Mammary epithelial cell (primary cell): ENCODE measurements at places on chromosomes 5 and 9. TPM values are rescaled to one million over a fixed set of nuclear protein-coding genes. Genes with fewer than 3 reads are reported as not detected.

DNA sequence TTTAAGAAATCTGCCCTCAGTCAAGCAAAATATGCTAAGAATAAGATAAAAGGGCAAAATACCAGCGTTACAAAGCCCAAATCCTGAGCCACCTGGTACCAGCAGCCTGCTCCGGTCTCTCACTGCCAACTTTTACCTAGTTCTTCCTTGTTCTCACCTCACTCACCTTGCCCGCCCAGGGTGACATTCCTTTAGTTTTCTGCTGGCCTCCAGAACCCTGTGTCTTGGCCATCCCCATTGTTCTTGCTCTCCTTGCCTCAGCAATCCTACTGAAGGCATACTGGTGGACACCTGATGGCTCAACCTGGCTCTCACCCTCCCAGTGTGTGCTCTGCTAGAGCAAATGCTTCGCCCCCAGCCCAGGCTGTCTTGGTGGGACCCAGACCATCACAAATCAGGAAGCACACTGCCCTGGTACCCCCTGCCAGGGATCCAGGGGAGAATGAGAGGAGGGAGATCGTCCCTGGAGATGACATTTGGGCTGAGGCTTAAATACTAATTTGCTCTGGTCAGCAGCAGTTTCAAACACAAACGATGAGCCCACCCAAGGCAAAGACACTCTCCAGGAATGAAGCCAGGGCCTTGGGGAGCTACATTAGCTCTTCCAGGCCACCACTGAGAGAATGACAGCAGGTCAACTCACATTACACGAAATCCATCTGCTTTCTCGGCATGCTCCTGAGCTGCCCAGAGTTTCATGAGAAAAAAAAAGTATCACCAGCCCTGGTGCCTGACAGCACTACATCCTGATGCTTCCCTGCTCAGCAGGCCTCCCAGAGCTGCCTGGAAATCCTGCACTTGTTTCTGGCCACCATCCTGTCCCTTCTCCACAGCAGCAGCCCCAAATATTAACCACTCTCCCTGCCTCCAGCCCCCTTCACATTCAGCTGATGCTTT is 12.2 kb upstream of the SEPTIN8 start:
- DNase-seq: no peak

- peak; percentile 14 for DNase-seq
These were observed 55.2 kb upstream of the SHISAL2B start for GRCh38 chr5:64634997-64635686.

Gene ATP6V1G1
- total RNA-seq: 130 TPM

- peak; percentile 43 for DNase-seq
These were observed 49.6 kb upstream of the PSD2 start for GRCh38 chr5:139745800-139746690.

Gene ORM2
- not detected in 2 replicates for total RNA-seq

DNA sequence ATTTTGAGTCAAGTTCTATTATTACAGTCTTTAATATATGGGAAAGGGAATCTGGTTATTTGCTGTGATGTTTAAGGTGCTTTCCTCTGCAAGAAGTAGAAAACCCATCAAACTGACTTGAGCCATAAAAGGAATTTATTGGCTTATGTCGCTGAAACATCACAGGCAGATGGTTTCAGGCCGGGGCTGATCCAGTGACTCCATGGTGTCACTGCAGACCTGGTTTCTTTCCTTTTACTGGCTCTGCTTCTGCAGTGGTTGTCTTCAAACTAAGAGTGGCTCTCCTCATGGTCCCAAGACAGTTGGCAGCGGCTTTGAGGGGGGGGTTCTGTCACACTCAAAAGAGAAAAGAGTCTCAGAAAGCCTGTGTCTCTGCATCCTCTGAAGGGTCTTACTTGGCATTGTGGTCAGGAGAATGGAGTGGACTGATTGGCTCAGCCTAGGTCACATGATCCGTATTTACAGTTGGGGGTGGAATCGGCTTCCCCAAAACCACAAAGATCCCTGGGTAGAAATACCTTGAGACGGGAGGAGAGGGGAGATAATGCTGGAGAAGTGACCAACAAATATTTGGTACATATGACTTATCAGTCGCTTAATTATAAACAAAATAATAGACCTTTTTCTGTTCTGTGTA is 106.3 kb downstream of the DAPK1 start:
- DNase-seq: no peak

Gene SKP1
- total RNA-seq: 222 and 231 TPM in 2 replicates

Gene CEL
- 0.50 TPM for total RNA-seq

DNA sequence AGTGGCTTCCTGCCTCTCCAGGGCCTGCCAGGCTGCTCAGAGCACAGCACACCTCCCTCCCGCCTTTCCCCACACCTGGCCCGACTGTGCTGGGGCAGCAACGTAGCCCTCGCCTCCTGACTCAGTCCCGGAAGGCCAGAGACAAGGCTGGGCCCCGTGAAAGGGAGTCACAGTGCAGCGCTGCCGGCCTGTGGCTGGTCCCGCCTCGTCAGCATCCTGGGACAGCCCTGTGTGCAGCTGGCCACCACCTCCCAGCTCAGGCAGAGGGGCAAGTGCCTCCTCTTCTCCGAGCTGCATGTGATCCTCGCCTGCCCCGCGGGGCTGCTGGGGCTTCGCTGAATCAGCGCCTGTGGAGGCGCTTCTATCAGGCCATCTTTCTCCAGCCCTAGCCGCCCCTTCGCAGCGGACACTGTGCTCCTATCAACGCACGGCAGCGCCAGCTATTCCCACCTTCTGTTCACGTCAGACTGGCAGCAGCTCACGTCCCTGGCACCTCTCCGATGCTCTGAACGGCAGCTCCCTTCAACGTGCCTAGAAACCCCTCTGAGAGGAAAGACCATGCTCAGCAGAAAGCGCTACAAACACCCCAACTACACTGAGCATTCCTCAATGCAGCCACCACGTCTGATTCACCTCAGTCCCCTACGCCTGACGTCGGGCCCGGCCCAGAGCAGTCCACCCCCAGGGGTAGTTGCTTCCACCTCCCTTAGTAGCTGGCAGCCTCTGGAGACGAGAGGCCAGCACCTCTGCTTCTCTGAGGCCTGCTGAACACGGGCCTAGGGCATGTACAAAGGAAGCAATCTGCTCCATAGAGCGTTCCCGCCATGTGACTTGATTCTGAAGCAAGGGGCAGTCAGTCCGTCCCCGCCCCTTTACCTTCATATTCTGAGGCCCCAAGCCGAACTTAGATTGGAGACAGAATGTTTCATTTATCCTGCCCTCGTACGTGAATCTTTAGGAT is 78.8 kb downstream of the GPR21 start:
- DNase-seq: no peak

DNA sequence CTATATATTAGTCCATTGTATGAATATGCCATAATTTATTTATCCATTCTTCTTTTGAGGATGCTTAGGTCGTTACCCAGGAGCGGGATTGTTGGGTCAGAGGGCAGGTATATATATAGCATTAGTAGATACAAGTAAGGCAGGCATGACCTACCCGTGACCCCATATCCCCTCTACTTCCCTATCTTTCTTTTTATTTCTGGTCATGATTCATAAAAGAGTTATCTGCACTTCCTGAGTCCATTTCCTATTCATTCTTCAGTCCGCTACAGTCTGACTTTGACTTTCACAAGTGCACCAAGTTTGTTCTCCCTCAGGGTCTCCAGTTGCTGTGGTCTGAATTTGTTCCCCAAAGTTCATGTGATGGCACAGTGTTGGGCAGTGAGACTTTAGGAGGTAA is 6.9 kb downstream of the RHOBTB3 start:
- no peak for DNase-seq

GRCh38 chr5:108983461-108984092 is 235.9 kb downstream of the FER start:
- peak; percentile 5 for DNase-seq

DNA sequence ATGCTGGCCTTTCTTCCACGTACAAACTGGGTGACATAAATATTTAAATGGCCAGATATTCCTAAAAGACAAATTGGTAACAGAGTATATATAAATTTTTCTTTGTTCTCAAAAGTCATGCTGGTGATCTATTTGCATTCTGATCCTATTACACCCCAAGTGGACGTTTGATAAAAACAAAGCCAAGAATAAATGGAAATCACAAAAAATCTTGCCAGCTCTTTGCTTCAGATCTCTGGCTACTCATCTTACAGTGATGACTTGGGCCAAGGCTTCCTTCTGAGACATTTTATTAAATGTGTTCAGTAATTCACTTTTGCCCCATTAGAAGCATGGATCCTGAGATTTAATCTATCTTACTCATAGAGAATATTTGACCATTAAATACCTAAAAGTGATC is 444.3 kb upstream of the PIK3R1 start:
- DNase-seq: no peak

DNA sequence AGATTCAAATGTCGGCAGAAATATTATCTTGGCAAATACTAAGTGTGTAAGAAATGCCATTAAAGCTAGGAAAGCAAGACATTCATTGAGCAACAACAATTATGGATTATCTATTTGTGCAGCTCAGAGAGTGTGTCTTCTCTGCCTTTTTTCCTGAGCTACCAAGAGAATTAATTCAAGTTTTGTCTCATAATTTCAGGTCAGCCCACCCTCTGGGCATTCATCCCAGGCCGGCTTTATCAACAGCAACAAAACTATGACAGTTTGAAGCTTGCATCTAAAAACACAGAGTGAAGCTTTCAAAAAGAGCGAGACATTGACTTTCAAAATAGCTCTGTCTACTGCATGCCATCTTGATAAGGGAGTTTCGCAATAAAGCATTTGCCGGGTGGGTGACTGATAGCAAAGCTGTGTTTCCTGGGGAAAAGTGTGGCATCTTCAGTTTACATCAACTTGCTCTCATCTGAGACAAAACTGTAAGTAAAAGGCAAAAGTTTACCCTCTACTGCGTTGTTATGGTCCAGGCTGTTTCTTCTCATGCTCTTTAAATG is 182.4 kb downstream of the IRX1 start:
- DNase-seq: no peak

DNA sequence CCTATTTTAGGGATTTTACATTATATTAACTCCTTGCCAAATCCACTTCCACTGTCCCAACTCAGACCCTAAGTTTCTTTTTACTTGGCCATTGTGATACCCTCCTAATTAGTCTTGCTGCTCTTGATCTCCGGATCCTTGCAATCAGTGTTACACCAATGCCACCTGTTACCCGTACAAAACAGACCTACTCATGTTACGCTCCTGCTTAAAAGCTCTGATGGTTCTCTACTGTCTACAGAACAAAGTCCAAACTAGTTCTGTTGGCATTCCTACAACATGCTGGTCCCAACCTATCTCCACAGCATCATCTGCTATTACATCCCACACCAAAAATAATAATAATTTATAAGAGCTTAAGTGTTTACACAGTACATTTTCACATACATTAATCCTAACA is 9.8 kb downstream of the ECPAS start:
- DNase-seq: no peak

Gene TIGD6
- total RNA-seq: 6.0 and 10.9 TPM in 2 replicates

DNA sequence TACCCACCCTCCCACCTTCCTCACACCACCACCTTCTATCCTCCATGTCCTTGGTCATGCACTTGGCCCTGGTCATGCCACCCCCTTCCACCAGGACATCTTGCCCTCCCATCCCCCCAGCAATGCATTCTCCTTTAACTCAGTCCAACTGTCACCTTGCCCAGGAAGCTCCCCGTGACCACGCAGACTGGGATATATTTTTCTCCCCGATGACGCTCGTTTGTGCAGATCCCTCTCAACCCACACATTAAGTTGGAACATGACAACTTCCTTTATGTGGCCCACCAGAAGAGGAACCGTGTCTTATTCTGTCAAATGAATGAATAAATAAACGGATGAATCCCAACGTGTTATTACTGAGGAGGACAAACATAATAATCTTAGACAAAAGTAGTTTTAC is 82.8 kb upstream of the TAS2R1 start:
- no peak for DNase-seq

- no peak for DNase-seq
These were observed 552.5 kb upstream of the FTMT start for GRCh38 chr5:121299153-121299552.

DNA sequence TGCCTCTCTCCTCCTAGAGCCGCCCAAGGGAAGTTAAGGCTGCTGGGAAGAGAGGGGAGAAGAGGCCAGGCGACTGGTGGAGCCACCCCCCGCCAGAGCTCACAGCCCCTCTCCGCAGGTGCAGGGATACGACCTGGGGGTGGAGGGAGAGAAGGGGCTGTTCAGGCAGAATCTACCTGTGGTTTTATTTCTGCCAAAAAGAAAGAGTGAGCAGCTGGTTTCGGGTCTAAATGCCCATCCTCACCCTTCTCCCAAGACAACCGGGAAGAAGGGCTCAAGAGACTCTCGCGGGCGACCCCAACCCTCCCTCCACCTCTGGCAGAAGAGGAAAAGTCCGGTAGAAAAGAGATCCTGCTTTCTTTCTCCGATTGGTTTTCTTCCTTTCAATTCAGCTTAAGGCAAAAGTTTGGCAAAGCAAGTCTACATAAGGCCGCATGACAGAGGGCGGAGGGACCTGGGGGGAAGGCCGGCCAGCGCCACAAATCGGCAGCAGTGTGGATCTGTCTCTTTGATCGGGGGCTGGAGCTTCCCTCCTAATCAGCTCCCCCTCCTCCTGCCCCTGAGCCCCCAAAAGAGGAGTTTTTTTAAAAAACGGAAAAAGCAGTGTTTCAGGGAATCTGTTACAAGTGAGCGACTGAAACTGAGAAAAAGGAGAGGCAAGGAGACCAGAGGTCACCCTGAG is 16.3 kb downstream of the FAM78A start:
- no peak for DNase-seq

Gene CCNI2
- not detected in 2 replicates for total RNA-seq

Gene STPG3
- total RNA-seq: not detected

Gene SH2D3C
- 0.19 and 0.40 TPM in 2 replicates for total RNA-seq

GRCh38 chr5:99030906-99031440 is 102.2 kb upstream of the CHD1 start:
- DNase-seq: no peak

GRCh38 chr9:90697808-90698207 is 55.2 kb upstream of the DIRAS2 start:
- no peak for DNase-seq

DNA sequence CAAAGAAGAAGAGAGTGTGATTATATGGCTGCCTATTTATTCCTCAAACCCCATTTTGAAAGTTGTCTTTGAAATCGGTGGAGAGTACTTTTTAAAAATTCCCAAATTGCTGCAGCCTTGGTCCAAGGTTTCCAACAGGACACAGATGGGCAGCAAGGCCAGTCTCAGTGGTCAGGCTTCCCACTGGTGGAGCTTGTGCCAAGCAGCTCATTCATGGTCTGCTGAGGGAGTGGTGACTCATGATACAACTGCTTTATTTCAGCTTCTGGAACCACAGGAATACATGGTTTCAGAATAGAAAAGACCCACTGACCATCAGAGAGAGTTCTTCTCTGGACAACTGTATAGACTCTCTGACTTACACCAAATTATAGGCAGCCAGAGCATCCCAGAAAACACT is 673.1 kb upstream of the KLF4 start:
- peak; percentile 94 for DNase-seq

DNA sequence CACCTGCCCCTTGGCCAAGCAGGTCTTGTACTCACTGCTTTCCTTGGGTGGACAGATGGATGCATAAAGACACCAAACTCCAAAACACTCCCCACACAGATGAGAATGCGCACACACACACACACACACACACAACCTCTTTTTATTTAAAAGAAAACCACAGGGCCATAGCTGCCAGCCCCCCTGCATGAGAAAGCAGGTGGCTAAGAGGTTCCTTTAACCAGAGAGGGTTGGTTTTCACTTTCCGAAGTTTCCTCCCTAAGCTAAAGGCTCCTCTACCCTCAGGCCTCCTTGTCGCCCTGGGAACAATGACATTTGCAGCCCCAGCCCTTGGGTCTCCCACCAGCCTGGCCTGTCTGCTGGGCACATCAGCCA is 11.1 kb downstream of the NR5A1 start:
- no peak for DNase-seq

Gene F2RL2
- total RNA-seq: 0.17 TPM
